Fibroblast of pulmonary artery (primary cell): ENCODE measurements at places on chromosomes 6 and 20.

GRCh38 chr6:149043476-149044130 lies 273.9 kb upstream of the TAB2 start:
- DNase-seq: no peak

DNA sequence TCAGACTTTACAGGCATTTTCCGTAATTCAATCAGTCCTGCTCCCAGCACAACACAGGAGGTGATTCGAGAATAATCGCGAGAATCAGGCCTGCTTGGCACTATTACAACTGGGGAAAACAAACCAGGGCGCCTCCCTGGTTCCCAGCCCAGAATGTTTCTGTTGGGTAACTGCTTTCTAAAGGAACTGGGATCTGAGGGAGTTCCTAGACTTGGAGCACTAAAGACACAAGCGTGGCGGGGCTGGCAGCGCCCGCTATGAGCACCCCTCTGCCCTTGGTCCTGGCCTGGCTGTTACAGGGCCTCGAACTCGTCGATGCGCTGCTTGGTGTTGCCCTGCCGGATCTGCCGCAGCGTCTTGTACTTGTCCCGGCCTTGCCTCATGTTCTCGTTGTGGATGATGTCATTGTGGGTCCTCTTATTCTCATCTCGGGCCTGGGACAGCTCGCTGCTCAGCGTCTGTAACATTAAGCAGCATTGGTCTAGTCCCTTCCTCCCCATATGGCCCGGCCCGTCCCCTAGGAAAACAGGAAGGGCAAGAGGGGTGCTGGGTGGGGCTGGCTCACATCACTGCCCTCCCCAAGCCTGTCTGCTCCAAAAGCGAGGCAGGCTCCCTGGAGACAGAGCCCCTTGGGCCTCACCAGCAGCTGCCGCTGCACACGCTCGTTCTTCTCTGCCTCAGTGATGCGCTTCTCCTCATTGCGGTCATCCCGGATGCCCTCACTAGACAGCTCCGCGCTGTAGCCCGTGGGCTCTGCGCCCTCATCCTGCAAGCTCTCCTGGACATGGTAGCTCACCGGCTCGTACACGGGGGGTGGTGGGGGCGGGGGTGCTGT lies 52.3 kb downstream of the EZR start:
- DNase-seq: no peak

DNA sequence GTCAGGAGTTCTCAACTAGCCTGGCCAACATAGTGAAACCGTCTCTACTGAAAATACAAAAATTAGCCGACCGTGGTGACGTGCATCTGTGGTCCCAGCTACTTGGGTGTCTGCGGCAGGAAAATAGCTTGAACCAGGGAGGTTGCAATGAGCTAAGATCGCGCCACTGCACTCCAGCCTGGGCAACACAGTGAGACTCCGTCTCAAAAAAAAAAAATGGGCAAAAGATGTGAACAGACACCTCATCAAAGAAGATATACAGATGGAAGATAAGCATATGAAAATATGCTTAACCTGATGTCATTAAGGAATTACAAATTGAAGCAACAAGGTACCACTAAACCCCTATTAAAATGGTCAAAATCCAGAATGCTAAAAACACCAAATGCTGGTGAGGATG lies 9.2 kb upstream of the HSPA12B start:
- no peak for DNase-seq

DNA sequence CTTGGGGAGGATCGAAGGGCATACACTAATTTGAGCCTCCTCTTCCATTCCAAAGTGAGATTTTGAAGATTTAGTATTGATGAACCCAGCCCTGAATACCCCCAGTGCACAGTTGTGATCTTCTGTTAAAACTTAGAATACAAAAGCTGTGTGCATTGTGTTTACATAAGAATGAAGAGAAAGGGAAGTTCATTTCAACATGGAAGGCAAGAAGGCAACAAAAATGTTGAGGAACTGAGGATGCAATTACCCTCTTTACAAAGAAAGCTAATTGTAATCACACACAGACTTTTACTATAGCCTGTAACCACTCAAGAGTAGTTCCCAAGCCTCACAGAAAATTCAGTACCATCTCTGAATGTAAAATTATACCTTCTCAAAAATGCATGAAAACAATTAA lies 49.3 kb downstream of the GFOD1 start:
- DNase-seq: no peak
